AG09319 (cell line): ENCODE measurements at places on chromosomes 5 and 9.

- no peak for DNase-seq
These were observed 401.3 kb upstream of the DAB2 start for GRCh38 chr5:39826051-39826450.

DNA sequence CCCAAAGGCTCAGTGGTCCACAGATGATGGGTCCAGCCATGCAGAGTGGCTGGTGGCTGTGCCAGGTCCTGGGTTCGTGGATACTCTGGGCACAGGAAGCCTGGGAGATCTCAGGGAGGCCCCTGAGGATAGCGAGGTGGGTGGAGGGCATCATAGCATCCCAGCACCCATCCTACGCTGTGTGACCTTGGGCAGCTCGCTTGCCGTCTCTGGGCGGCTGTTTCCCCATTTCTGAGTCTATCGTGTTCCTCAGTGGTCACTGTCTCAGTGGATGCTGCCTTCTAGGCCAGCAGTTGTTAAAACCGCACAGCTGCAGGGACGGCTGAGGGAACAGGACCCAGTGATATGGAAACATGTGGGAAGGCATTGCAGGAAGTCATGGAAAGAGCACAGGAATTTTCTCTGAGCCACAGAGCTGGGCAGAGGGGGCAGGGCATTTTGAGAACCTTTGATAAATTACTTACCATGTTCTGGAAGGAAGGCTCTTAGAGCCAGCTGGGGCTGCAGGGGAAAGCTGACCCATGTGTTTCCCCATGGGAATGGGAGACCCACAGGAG, 86.4 kb upstream of the COL5A1 start:
- no peak for DNase-seq

DNA sequence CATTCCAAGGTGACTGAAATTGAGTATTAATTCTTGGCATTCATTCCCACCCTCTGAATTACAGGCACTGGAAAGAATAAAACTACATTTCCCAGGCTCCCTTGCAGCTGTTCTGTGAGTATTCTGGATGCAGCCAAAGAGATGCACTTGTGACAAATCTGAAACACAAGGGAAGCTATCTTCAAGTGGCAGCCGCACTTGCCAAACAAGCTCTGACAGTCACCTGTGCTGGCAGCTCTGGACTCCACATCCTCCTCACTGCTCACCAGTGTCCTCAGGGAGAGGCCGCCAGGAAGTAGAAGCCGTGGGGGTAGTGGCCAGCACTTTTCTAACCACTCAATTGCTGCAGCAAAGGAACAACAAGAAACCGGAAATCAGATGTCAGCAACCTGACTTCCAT, 275.0 kb downstream of the NR2F1-AS1 start:
- DNase-seq: no peak

DNA sequence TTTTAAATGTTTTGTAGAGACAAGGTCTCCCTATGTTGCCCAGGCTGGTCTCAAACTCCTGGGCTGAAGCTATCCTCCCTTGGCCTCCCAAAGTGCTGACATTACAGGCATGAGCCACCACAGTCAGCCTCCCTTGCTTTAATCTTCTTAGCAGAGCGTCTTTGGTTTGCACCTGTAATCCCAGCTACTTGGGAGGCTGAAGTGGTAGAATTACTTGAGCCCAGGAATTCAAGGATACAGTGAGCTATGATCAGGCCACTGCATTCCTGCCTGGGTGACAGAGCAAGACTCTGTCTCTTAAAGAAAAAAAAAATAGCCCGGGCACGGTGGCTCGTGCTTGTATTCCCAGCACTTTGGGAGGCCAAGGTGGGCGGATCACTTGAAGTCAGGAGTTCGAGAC, 27.8 kb downstream of the UBE2D2 start:
- DNase-seq: no peak

GRCh38 chr5:84870369-84870768, 485.7 kb upstream of the EDIL3 start:
- DNase-seq: no peak

GRCh38 chr5:156529892-156530291, 202.9 kb downstream of the SGCD start:
- DNase-seq: no peak

GRCh38 chr5:52964138-52964537, 25.0 kb upstream of the ITGA2 start:
- DNase-seq: no peak

GRCh38 chr9:127305838-127306226, 41.3 kb downstream of the GARNL3 start:
- DNase-seq: no peak

- DNase-seq: no peak
These were observed 329.1 kb downstream of the SH3GL2 start for GRCh38 chr9:17907779-17908508.

DNA sequence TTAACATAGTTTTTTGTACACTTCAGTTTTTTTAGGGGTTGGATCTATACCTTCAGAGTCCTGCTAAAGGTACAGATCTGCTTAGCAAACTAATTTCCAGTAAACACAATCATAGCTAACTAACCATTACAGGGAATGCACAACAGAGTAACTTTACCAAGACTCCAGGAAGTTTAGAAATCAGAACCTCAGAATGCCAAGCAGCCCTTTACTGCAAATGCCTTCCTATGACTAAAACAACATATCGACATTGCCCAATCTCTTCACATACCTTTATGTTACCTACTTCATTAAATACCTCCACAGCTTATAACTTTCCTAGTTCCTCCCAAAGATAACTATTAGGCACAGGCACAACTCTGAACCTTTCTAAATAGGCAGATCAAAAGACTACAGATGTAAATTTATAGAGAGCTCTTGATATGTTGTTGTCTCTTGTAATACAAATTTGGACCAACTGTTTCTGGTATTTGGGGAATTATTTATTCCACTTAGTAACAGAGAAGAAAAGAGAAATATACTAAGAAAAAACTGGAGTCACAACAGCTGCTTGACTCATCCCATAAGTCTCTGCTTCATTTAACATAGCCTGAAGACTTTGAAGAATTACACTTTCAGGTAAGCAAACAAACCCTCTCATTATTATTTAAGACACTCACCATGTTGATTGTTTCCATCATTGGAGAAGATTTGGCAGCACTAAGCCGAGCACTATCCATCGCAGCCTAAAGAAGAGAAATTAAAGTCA, 46.0 kb upstream of the OR2K2 start:
- DNase-seq: no peak

GRCh38 chr5:81779125-81779915, 28.4 kb upstream of the SSBP2 start:
- no peak for DNase-seq

DNA sequence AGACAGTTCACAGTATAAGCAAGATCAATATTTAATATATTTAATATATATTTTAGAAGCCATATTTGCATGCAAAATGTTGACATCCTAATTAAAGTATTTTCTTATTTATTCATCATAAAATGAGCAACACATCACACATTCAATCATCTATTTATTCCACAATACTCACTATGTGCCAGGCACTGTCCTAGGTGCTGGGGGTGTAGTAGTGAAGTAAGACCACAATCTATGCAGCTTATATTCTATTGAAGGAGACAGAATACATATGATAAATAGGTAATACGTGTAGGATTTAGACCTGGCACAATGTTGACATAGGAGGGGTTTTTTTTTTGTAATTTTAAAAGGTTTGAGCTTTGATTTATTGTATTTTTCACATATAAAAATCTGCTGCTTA, 63.1 kb downstream of the GRIN3A start:
- no peak for DNase-seq

GRCh38 chr5:175246889-175247520, 197.0 kb downstream of the DRD1 start:
- DNase-seq: no peak

GRCh38 chr5:11540112-11540511, 364.1 kb downstream of the CTNND2 start:
- no peak for DNase-seq

GRCh38 chr5:66540078-66540477, 56.1 kb upstream of the MAST4 start:
- no peak for DNase-seq

DNA sequence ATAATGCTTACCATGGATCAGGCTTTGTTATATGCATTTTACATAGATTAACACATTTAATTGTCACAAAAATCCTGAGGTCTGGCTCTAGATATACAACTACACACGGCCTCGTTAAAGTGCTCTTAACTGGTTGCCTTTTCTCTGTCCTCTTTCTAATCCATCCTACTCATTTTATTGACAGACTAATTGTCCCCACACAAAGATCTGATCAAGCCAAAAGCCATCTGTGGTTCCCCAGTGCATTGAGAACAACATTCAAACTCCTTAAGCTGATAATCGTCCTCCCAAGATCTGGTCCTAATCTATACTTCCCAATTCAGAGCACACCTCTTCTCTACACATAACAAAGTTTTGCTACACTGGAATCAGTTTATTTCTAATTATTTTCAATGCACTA, 23.9 kb upstream of the PPP2R2B start:
- DNase-seq: no peak
